Astrocyte of the cerebellum (primary cell): ENCODE measurements at places on chromosomes 7 and 10.

DNA sequence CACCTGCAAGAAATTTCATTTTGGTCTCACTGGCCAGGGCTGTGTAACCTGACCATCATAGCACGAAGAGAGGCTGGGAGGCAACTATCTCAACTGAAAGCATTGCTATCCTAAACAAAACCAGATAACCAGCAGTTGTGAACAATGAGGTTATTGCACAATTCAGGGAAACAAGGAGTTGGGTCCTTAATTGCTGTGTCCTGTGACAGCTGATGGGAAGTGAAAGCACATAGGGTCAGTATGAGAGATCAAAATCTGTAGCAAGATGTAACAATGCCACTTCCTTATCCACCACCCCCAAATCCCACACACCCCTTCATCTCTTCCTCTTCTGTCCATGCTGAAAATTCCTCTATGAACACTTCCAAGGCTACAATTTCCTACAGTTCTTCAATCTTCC is 80.2 kb downstream of the HTR7 start:
- no peak for DNase-seq

DNA sequence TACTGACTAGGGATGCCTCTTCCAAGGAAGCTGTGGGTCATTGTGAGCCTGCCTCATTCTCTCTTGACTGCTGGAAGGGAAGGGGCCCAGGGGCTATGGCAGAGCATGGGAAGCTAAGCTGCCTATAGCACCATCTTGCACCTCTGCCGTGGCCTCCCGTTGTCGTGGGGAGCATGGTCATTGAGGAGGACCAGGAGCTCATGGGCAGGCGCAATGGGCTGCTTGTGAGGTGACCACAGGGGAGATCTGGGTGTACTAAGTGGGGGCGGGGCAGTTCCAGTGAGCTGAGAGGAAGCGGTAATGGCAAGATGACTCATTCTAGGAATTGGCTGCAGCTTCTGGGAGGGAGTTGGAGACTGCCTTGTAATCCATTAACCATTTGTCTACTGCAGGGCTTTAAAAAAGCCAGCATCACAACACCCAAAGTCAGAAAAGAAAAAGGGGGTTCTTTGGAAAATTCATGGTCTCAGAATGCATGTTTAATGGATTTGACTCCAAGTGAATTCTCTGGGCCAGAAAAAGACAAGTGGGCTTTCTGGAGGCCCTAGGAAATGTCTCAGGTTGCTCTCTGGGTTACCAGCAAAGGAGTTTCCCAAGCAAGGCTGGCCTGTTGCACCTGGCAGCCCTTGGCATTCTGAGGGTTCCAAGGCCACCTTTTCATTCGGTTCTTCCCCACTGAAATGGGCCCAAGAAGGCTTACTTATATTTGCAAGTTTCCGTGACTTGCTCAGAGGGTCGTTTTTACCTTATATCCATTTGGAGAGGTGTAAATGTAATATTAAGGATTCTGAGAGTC is 3.6 kb downstream of the DUSP5 start:
- peak; percentile 91 for DNase-seq

DNA sequence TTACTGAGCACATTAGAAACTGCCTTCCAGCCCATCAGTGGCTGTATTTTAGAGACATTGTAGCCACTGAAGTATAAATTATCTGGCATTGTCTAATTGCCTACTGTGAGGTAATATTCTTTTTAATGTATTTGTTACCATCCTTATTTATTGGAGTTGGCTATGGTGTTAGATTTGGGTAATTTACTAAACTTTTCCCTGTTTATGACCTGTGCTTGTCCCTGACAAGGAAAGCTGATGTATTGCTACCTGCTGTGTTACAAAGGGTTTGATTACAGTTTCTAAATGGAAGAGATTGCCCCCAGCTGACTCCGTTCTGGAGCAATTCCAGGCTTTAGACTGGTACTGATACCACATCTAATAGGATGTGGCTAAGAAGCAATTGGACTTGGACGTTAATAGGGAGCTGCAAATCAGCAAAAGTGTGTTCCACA is 12.3 kb upstream of the ASCC1 start:
- DNase-seq, result no peak

GRCh38 chr7:41996381-41997035 is 240.5 kb downstream of the GLI3 start:
- DNase-seq, result peak; percentile 52

DNA sequence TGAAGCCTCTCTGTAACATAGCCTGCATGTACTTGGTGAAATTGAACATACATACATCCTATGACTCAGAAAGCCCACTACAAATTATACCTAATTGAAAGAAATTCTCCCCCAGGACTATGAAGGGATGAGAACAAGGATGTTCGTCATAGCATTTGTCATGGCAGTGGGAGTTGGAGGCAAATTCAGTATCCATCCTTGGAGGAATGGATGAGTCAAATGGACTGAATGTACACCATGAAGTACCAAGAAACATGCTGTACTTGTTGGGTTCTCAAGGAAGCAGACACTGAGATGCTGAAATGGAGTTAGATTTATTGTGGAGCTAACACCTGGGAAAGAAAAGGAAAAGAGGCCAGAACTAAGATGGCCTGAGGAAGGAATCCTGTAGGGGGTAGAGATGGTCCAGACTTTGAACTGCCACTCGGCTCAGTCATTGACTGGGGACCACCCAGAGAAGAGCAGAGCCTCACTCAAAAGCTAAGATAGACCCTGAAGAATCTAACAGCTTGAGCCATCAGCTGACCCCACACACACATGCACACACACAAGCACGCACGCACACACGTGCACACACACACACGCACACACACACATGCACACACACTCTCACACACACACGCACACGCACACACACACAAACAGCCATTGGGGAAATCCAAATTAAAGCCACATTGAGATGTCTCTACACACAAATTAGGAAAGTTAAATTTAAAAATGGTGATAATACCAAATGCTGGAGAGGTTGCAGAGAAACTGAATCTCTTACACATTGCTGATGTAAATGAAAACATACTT is 22.3 kb downstream of the AOC1 start:
- no peak for DNase-seq

DNA sequence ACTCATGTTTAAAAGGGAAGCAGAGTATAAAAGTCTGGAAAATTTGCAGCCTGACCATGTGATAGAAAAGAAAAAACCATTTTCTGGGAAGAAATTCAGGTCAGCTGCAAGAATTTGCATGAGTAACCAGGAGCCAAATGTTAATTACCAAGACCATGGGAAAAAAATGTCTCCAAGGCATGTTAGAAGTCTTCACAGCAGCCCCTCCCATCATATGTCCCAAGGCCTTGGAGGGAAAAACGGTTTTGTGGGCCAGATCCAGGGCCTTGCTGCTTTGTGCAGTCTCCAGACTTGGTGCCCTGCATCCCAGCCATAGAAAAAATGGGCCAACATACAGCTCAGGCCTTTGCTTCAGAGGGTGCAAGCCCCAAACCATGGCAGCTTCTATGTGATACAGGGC is 1019.6 kb upstream of the SORCS1 start:
- no peak for DNase-seq

- DNase-seq, result no peak
Measured at GRCh38 chr10:110859206-110859972, 12.3 kb upstream of the PDCD4 start.

DNA sequence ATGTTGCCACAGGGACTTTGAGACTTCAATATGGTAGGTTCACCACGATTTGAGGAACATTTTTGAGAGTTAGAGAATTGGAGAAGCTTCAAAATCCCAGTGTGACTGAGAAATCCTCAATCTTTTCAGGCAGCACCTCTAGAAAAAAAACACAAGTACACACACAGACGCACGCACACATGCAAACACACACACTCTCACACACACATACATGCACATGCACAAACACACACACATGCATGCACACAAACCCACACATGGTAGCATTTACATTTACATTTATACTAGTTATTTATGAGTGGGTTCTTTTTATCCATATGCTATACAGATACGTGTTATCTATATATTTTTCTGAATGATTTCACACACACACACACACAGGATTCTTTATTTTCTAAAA is 901.9 kb downstream of the GATA3 start:
- DNase-seq, result no peak

- no peak for DNase-seq
Measured at GRCh38 chr10:112126901-112127300, 56.7 kb downstream of the GPAM start.

DNA sequence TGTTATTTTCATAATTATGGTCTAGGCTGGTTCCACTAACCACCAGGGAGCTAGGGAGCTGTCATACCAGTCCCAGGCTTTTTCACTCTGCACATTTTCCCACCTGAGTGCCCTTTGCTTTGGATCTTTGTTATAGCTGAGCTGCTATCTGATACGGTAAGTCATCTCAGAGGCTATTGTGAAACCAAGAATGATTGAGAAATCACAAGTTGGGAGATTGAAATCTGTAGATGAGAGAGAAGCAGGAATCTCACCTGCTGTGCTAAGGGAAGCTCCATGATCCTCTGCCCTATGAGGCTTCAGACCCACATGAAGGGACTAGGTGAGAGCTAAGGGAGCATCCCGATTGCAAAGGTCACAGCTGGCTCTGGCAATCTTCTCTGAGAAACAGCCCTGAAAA is 307.8 kb downstream of the REEP3 start:
- no peak for DNase-seq

DNA sequence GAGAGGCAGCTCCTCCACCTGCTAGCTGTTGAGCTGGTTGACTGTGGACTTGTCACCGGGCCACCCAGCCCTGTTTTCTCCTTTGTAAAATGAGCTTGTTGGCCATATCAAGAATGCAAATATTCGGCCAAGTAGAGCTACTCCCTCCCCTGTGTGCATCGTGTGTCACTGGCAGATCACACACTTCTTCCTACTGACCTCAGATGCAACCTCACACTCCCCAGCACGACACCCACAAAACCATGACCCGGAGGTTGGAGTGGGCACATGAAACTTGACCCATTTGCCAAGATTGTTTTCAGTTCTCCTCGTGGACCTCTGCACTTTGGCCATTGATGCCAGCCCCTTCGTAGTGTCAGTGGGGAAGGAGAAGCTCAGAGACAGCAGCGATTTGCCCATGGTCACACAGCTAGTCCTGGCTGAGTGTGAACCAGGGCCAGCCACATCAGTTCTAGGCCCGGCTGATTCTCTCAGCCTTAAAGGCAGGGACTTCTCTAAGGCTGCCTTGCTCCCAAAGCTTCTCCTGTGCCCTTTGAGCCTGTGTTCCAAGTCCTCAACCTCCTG is 101.1 kb downstream of the CDH23 start:
- DNase-seq, result no peak
